NCI-H1694 (cell line): ENCODE measurements at places on chromosomes 3 and 15.
A peak's percentile ranks its signal among the peaks of the same experiment; 100 is the strongest.

DNA sequence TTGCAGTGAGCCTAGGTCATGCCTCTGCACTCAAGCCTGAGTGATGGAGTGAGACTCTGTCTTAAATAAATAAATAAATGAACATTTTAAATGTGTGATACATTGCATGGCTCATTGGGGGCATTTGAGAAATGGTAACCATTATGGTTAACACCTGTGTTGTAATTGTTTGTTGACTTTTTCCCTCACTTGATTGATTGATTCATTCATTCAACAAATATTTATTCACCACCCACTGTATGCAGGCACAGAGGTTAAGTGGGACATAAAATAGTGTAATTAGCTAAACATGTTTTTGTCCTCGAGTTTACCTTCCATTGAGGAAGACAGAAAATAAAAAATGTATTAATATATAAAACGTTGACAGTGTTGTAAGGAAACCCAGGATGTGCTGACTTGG, 127.1 kb upstream of the ANKRD28 start:
- no peak for DNase-seq

- no peak for DNase-seq
Observed at GRCh38 chr3:152621006-152621868, 213.7 kb upstream of the P2RY1 start.

DNA sequence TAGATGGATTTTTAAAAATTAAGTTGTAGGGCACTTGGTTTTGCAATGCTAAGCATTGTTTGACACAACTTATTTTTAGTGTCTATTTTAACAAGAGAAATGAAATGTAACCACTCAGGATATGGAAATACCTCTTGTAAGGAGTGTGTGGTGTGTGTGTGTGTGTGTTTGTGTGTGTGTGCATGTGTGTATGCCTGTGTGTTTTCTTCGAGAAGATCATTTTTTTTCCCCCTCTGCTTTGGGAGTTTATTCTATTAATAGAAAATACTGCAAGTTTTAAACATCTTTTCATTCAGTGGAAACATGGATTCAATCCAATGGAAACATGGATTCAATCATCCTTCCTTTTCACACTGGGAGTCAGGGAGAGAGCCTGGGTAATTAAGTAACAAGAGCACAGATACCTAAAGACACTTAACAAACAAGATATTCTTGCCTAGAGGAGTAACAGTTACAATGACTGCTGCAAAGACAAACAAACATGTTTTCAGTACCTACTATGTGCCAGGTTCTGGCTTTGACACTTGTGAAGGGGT, 567.2 kb upstream of the TBL1XR1 start:
- DNase-seq = no peak

- DNase-seq = no peak
Observed at GRCh38 chr3:42376344-42376798, 34.0 kb downstream of the LYZL4 start.

- DNase-seq = no peak
Observed at GRCh38 chr15:26298659-26299170, 435.6 kb upstream of the ATP10A start.

DNA sequence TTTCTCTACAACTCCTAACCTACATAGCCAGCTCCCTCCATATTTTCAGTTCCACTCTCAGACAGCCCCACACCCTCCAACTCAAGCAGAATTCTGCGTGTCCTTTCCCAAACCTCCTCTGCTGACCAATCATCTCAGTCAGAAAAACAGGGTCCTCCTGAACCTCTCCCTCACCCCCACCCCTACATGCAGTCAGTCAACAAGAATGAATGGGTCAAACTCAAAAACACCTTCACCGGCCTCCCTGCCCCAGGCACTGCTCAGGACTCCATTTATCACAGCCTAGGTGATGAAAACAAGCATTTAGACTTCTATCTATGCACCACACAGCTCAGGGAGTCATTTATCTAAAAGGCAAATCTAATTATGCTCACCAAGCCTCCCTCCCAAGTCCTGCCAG, 32.4 kb downstream of the MYL3 start:
- DNase-seq = no peak

GRCh38 chr15:67091071-67091979, 25.9 kb downstream of the SMAD3 start:
- DNase-seq = no peak

- no peak for DNase-seq
Observed at GRCh38 chr3:161137260-161137659, 32.1 kb upstream of the B3GALNT1 start.

DNA sequence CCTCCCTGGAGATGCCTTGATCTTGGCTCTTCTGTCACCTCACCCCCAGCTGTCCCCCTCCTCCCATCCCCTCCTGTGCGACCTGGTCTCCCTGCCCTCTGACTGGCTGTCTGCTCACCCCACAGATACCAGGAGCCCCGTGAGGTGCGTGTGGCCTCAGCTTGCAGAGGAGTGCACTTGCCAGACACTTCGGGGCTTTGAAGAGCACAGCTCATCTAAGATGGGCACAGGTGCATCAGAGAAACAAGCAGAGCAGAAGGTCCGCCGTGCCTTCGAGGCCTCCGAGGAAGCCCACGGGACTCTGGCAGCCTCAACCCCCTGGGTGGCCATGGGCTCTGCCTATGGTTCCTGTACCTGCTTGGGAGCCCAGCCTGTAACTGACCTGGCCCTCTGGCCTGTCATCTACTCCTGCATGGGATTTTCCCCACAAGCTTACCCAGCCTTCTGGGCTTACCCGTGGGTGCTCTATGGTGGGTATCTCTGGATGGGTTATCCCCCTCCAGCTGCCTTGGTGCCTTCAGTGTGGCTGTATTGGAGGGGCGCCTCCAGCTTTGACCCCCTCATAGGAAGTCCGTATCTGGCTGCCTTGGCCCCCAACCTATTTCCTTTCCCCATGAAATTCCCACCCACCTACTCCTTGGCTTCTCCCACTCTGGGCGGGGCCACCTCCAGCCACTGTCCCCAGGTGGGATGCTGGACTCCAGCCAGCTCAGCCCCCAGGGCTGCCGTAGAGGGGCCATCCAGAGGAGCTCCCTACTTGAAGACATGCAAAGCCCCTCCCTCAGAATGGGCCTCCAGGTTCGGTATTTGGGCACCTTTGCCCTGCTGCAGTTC, 3.8 kb downstream of the PRR23E start:
- DNase-seq = no peak

GRCh38 chr15:80093854-80094418, 34.5 kb downstream of the ZFAND6 start:
- no peak for DNase-seq

DNA sequence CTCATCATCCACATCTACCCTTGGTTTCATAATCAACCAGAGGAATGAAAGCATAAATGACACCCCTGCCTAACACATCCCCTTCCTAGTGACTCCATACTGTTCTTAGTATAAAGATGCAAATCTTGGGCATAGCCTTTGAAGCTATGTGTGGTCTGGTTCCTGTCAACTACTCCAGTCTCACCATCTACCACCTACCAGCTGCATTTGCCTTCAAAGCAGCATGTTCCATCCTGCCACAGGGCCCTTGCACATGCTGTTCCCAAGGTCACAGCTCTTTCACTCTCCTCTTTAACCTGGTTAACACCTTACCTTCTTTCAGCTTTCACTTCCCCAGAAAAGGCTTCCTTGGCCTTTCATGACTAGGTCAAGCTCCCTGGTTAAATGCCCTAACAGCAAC, 62.3 kb upstream of the ARHGEF3 start:
- DNase-seq = no peak

GRCh38 chr15:77825252-77825542, 192.5 kb upstream of the LINGO1 start:
- DNase-seq = no peak

- no peak for DNase-seq
Observed at GRCh38 chr3:5929027-5929426, 741.5 kb downstream of the EDEM1 start.

DNA sequence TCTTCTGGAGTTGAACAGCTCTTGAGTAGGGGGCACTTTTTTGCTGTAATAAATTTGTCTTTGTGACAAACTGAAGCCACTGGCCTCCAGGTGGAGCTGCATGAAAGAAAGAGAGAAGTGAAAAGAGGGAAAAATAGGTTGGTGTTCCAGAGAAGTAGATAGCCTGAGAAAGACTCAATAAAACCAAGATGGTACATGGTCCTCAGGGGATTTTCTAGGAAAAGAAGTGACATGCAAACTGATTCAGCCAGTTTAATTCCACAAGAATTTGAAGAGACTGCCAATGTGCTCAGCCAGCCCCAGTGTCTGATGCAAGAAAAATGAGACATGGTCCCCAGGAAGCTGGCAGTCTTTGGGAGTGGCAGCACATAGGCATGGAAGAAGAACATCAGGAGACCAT, 152.7 kb downstream of the CD47 start:
- DNase-seq = peak; percentile 37

DNA sequence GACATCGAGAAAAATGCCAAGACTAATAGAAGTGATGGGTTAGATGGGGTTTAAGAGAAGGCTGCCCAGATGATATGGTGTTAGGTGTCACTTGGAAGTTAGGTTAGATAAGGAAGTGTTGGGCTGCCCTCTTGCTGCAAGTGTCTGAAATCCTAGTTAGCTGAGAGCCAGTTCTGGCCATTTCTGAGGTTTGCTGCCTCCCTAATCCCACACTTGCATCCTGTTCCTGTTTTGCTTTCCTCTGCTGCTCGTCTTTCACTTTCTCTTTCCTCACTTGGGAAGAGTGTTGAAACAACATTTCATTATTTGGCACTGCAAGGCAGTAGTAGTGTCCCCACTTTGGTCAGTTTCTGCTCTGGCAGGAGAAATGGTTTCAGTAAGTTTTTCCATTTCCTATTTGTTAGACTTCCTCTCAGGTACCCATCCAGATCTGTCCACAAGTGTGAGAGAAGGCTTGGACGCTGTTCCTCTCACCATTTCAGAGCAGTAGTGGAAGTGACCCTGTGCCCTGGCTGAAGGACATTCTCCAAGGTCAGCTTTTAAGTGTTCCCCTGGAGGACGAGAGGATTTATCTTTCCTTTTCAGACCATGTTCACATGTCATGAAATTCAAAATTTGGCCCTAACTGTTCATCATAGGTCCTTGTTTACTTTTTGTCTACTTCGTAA, 93.3 kb downstream of the ADAMTSL3 start:
- no peak for DNase-seq

DNA sequence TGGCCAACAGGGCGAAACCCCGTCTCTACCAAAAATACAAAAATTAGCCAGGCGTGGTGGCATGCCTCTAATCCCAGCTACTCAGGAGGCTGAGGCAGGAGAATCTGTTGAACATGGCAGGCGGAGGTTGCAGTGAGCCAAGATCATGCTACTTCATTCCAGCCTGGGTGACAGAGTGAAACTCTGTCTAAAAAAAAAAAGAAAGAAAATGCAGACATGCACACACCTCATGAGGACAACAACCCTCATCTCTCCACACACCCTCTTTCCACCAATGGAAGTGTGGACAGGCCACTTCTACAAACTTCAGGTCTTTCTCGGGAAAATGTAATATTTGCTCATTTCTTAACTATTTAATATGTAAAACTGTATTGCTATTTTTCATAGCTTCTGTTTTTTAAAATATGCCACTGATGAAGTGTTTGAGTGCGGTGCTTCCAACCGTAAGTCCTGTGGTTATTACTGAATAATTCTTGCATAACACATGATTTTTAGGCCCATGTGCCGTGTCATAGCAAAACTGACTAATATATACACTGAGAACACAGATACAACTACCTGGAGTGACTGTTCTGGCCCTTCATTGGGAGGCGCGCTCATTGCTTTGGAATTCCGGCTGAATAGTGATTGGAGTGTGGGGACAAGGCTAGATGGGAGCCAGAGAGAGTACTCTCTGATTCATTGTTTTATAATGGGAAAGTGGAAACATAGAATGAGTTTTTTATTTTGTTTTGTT, 23.1 kb downstream of the LRRC31 start:
- DNase-seq = no peak

GRCh38 chr3:39638301-39638700, 170.8 kb downstream of the MOBP start:
- no peak for DNase-seq

GRCh38 chr3:180284331-180285110, 247.8 kb upstream of the PEX5L start:
- DNase-seq = no peak

- DNase-seq = no peak
Observed at GRCh38 chr3:43794776-43795175, 104.0 kb downstream of the ABHD5 start.

DNA sequence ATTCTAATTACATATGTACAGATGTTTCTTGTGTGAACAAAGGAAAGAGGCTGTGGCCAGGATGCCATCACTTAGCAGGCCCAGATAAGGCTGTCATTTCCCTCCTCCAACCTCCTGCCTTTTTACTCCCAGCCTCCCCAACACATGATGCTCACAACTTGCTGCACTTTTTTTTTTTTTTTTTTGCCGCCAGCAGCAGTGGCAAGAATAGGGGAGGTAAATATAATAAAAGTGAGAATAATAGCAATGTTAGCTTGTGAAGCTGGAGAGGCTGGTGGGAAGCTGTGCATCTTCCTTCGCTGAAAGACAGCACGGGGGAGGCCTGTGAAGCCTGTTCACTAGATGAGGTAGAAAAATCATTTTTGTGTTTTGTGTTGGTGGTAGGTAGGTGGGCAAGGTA, 42.5 kb upstream of the MYO5C start:
- DNase-seq = no peak

DNA sequence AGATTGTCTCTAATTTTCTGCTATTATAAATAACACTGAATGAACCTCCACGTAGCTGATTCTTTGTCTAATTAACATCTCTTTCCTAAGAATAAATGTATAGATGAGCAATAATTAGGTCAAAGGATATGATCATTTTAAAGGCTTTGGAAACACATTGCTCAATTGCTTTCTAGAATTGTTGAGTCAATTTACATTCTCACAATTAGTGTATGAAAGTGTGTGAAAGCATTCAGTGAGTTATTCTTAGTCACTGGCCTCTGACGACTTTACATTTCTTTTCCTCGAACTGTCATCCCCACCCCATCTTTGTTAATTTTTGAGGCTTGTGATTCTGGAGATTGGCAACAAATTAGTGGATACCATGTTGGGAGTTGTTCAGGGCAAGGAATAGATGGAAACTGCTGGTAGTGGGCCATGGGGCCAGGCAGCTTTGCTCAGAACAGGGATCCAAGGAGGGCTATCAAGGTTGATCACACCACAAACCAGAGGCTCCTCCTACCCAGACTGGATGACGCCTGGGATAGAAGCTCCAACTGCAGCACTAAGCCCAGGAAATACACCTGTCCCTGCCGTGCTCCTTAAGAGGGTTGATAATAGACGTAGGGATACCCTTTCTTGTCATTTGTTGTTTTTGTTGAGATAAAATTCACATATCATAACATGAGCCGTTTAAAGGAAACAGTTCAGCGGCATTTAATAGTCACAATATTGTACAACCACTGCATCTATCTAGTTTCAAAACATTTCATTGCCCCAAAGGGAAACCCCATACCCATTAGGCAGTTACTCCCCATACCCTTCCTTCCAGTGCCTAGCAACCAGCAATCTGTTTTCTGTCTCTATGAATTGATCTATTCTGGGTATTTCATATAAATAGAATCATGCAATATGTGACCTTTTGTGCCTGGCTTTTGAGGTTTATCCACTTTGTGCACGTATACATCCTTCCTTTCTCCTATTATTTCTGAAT, 27.9 kb downstream of the EIF1B start:
- no peak for DNase-seq

DNA sequence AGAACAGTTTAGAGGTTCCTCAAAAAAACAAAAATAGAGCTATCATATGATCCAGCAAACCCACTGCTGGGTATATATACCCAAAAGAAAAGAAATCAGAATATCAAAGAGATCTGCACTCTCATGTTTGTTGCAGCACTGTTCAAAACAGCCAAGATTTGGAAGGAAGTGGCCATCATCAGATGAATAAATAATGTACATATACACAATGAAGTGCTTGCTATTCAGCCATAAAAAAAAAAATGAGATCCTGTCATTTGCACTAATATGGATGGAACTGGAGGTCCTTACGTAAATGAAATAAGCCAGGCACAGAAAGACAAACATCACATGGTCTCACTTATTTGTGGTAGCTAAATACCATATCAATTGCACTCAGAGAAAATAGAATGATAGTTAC, 58.4 kb downstream of the SCAPER start:
- DNase-seq = no peak
